Tibial nerve (tissue), 4 donors: ENCODE measurements at places on chromosomes 3 and 15. TPM values are rescaled to one million over a fixed set of nuclear protein-coding genes. Genes with fewer than 3 reads are reported as not detected.

Gene PPP2R3A
- 18.2 TPM for total RNA-seq

Gene CHRD
- total RNA-seq, result 44.6 TPM

Gene CSPG4
- total RNA-seq, result 129 TPM

- DNase-seq, result no peak
Measured at GRCh38 chr3:133943639-133944141, 48.0 kb upstream of the RAB6B start.

DNA sequence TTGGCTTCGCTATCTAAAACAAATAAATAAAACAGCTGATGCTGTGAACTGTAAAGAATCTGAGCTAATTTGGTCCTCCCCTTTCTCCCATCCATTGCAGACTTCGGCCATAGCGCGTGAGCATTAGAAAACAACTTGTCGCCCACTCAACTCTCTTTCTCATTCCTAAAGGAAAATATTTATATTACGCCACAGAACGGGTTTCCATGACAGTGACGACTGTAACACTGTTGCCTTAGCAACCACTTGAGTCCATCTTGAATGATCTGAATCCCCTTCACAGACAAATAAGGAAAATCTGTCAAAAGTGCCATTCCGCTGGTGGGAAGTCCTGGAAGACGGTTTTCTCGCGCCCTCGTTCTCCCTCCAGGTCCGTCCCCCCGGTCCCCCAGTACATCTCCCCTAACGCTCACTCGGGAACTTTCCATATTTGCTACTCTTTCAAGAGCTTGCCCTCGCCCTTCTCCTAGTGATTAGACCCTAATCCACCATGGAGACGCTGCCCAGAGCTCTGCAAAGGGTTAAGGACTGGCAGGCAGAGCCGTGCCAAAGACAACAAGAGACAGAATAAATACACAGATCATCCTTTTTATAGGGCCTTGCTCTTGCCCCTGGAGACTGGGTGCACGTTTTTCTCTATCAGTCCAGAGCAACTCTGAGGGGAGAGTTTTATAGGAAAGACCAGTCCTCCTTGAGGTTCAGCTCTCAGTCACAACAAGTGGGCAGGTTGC is 50.5 kb downstream of the CRYGS start:
- no peak for DNase-seq

- DNase-seq, result no peak
Measured at GRCh38 chr3:61381745-61382392, 130.6 kb upstream of the FHIT start.

GRCh38 chr15:41561777-41562145 is 2.7 kb downstream of the TYRO3 start:
- DNase-seq, result peak; percentile 43

- no peak for DNase-seq
Measured at GRCh38 chr3:71087143-71088018, 496.1 kb downstream of the FOXP1 start.

DNA sequence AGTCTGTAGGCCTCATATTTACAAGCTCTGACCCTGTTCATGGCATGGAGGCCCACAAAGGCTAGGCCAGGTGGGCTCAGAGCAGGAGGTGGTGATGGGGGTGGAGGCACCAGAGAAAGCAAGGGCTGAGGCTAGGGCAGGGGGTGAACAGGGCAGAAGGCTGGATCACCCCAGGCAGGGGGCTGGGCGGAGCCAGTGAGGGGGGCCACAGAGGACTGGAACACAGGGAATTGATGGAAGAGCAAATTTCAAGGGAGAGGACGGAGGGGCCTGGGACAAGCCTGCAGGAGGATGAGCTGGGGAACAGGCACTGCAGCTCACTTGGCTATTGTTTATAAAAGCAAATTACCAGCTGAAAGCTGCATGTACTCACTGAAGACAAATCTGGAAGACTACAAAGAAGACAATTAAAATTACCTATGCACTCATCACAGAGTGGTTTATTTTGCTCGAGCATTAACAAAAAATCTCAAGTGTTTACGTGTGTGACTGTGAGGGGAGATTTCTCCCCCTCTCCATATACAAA is 11.0 kb downstream of the TNFAIP8L3 start:
- no peak for DNase-seq

DNA sequence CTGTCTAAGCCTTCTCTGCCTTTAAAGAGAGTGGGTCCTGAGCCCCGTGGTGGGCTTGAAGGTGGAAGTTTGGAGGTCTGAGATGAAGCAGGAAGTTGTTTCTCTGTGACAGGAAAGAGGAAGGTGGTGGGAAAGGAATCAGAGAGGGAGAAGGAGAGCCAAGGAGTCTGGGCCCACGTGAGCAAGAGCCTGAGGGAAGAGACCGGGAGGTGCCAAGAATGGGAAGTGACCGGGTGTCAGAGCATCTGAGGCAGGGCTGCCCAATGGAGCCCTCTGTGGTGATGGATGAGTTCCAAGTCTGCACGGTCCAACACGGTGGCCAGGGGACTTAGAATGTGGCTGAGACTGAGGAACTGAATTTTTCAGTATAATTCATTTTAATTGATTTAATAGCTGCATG is 24.6 kb downstream of the ALDH1L1 start:
- DNase-seq, result no peak

DNA sequence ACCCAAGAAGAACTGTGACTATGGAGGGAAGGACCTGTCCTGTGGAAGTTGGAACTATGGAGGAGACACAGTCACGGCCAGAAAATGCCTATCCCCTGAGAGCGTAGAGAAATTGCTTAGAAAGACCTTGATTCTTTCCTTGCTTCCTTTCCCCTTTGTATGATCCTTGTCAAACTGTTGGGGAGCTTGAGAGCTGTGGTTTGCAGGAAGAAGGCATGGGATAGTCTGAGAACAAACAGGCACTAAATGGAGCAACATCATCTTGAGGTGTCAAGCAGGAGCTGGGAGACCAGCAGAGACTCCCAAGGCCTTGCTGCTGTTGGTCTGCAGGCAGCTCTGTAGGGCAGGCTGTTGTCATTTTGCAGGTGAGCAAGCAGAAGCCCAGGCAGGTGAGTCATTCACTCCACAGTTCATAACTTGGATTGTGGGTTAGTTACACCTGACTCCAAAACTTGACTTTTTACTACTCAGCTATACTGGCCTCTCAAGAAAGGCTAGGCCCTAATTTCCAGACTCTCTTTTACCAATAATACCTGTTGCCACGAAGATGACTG is 298.9 kb downstream of the LRTM1 start:
- DNase-seq, result no peak

DNA sequence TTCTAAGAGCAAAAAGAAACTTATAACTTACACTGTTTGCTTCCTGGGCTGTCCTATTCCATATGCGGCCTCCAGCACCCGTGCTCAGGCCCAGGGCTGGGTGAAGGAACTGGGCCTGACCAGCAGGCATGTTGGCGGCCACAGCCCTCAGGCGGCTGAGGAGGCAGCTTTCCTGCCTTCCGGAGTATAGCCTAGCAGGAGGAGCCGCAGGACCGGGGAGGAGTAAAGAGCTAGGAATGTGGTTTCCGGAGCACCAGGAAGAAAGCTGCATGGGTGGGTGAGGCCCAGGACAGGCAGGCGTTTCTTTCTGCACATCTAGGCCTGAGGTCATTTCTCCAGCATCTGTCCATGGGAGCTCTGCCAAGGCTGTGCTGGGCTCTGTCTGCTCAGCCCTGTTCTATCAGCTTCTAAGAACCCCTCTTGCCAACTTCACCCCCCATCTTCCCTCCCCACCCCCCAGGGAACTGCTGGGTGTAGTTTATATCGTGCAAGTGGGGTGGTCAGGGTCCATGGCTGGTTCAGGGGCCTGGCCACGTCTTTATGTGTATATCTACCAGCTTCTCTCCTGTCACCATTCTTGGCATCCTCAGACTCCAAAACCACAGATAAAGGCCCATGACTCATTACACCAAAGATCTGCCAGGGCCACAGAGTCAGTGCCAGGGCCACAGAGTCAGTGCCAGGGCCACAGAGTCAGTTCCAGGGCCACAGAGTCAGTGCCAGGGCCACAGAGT is 7.8 kb upstream of the KIF7 start:
- peak; percentile 71 for DNase-seq

- no peak for DNase-seq
Measured at GRCh38 chr3:149011676-149012075, 20.3 kb downstream of the GYG1 start.

- no peak for DNase-seq
Measured at GRCh38 chr3:120173056-120173675, 78.9 kb upstream of the GSK3B start.

DNA sequence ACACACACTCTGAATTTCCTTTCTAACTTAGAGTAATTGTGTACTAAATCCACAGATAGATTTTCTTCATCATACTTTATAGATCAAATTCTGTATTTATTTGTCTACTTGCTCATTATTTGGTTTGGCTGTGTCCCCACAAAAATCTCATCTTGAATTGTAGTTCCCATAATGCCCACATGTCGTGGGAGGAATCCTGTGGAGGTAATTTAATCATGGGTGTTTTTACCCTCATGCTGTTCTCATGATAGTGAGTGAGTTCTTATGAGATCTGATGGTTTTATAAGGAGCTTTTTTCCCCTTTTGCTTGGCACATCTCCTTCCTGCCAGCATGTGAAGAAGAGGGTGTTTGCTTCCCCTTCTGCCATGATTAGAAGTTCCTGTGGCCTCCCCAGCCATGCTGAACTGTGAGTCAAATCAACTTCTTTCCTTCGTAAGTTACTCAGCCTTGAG is 198.3 kb upstream of the TGFBR2 start:
- DNase-seq, result no peak

GRCh38 chr3:180283251-180283650 is 246.5 kb upstream of the PEX5L start:
- no peak for DNase-seq

DNA sequence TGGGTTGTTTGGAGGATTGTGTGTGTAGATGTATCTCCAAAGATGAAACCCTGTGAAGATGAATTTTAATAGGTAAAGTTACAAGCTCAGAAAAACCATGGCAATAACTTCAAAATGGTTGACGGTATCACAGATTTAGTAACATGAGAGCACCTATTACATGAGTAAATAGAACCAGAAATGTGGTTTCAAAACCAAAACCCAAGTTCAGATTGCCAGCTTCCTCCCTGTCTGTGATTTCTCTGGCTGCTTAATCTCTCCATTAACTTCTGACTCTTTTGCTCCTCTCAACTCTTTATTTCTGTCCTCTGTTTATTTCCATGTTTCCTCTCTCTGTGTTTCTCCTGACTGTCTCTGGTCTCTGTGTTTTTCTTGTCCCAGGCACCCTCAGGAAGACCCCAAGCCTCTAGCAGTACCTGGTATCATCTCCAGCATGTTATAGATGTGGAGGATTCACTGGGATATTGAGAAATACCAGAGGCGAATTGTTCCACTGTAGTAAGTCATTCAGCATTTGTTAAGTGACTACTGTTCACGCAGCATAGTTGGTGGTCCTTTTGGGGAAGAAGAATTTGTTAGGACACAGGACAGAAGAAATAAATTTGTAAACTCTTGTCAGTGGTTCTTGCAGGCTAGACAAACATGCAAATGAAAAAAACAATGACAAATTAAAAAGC is 138.8 kb downstream of the BBX start:
- DNase-seq, result no peak
